ENCODE measurements at places on chromosomes 12 and 14.

DNA sequence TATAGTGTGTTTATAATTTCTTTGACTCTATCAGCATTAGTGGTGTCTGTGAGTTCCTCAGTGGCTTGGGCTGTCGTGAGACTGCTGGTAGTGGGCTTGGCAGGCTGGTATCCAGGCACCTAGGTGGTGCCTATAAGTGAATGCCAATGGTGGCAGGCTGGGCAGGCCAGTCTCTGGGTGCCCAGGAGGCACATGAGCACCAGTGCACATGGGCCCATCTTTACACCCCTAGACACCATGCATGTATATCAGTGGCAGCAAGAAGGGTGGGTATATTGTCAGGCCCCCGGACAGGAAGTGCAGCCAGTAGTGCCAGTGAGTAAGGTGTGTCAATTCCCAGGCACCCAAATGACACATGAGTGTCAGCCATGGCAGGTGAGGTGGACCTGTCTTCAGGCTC is 138.2 kb downstream of the PRKD1 start:
- no peak for DNase-seq

DNA sequence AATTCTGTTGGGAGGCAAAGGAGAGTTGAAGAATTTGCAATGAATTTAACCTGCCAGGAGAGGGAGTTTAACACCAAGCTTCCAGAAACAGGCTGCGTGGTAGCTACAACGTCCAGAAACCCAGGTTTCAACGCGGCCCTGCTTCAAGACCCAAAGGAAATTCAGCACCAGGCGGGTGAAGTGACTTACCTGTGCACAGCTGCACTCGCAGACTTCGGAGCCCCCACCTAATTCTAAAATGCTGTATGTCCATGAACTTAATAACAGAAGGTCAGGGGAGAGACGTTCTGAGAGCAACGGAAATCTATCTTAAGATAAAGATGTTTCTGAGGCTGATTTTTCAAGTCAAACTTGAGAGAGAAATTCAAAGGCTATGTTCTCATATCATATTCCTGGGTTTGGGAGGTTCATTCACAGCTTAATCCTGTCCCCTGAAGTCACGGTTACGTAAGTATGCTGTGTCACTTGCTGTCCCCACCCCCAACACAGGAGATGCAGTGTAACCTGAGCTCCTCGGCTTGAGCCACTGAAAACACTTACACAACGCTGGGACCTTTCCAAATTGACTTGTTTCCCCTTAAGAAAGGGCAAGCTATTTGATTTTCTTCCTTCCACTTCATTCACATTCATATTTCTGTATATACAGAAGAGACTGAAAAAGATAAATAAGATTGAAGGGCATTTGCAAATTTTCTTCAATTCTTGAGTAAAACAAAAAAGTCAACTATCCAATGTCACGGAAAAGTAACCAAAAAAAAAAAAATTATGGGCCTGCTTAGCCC is 22.7 kb downstream of the CLIP1 start:
- peak; percentile 49 for DNase-seq

DNA sequence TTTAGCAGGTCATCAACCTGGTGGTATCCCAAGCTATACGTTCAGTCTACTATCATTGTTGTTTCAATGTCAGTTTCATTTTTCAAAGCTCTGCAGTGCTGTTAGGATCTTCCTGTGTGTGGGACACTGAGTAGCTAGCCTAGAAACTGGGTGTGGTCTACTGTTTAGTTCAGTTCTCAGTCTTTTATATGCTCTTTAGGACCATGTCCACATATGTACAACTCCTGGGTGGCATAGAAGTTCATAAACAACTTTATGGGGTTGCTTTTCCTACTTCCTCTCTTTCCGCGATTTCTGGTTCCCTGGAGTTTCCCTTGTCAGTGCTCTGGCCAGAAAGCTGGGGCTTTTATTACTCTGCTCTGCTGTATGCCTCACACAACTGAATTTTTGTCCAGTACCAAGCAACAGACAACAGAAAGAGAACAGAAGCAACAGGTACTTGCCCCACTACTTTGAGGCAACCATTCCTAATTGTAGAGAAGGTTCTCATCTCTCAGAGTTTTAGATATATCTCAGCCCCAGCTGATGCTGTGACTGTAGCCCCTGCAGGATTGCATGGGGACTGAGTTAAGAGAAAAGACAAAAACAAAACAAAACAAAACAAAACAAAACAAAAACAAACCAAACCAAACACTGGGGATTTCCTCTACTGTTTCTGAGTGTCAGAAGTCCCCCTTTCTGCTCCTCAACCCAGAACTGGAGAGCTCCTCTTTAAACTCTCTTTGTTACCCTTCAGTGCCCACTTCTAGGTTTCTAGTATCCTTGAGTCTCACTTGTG is 30.3 kb downstream of the MIS18BP1 start:
- no peak for DNase-seq

DNA sequence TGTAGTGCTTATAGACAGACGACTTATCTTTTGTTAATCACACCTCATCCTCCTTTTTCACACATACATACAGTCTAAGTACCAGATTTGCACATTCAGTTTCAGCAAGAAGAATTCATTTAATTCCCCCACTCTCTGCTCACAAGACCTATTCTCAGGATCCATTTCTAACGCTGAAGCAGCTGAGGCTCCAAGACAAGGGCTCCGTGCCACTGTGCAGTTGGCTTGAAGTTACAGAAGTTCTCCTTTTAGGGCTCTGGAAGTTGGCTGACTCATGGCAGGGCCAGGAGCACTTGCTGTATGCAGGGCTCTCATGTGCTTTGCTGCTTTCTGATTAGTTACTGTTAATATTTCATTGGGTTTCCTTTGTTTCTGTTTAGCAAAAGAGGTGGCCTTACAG is 1566.9 kb upstream of the TMEM132C start:
- no peak for DNase-seq

DNA sequence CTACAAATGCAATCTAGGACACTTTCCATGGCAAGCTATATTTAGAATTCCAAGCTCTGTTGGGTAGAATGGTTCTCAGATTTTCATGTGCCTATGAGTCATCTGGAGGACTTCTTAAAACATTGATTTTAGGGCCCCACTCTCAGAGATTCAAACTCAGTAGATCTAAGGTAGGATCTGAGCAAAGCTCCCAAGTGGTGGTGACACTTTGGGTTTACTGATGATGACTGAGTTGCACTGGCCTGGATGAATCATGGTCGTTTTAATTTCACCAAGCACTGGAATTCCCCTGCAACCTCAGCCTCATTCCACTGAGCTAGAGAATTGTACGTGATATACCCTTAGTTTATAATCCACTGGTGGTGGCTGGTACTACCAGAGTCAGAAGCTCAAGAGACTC is 86.5 kb downstream of the PPM1H start:
- no peak for DNase-seq

DNA sequence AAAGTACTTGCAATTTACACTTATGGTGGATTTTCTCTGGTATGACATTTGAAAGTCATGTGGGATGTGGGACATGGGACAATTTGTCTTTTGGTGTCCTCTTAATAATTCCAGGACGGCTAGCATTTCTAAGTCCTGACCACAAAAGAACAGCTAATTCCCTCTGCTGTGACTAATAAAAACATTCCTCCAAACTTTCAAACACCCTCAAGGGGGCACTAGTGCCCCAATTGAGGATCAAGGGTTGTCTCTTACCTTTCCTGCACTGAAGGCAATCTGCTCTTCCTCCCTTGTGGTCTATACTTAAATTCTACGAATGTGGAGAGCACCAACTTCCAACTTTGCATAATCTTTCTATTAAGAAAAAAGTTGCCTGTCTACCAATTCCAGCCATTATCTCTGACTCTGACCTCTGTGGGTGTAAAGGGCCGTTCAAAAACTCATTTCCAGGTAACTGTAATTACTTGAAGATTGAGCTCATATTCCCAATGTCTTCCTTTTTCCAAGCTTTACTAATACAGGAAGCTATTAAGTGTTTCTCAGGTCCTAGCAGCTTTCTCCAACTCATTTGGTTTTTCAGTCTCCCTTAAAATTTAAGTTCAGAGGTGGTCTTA is 210.2 kb downstream of the PTPRO start:
- peak; percentile 9 for DNase-seq

DNA sequence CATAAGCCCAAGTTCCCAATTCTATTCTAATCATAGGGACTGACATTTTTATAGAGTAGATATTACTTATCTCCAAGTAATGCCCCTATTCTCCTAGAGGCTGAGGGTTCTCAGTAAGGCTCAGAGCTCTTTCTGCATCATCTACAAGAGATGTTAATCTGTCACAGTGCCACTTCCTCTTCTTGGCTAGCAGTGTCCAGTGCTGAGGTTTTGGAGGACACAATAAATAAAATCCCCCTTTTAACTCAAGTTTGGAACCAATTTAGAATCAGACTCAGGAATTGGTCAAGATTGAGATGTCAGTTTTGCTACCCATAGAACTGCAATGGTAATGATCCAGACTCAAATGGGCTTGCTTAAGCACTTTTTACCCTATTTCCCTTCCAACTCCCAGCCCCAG is 154.1 kb upstream of the ARID2 start:
- no peak for DNase-seq

- DNase-seq = peak; percentile 68
Measured at GRCh38 chr12:9064201-9064814, 51.4 kb downstream of the A2M start.

DNA sequence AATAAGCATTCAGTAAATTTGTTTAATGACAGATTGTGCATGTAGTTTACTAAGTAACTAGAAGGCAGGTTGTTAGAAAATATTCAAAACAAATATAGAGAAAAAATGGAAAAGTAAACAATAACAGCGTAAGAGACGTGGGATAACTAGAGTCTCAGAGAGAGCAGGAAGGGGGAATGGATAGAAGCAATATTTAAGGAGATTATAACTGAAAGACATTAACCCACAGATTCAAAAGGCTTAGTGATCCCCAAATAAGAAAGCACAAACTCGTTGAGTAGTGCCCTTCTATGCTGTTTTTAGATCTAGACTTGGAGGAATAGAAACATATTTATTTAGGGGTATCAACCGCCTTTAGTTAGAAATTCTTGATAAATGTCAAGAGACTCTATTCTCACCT is 169.7 kb upstream of the RGS6 start:
- DNase-seq = no peak

- DNase-seq = peak; percentile 91
Measured at GRCh38 chr14:69726761-69727511, 40.0 kb upstream of the SRSF5 start.

- no peak for DNase-seq
Measured at GRCh38 chr12:53578783-53579182, 47.4 kb downstream of the ATF7 start.

GRCh38 chr12:19527866-19528265 is 88.6 kb downstream of the AEBP2 start:
- no peak for DNase-seq

Measured in nephron progenitor cell (in vitro differentiated cells).